Mammary epithelial cell (primary cell): ENCODE measurements at places on chromosomes 12 and 14.
A peak's percentile ranks its signal among the peaks of the same experiment; 100 is the strongest.

DNA sequence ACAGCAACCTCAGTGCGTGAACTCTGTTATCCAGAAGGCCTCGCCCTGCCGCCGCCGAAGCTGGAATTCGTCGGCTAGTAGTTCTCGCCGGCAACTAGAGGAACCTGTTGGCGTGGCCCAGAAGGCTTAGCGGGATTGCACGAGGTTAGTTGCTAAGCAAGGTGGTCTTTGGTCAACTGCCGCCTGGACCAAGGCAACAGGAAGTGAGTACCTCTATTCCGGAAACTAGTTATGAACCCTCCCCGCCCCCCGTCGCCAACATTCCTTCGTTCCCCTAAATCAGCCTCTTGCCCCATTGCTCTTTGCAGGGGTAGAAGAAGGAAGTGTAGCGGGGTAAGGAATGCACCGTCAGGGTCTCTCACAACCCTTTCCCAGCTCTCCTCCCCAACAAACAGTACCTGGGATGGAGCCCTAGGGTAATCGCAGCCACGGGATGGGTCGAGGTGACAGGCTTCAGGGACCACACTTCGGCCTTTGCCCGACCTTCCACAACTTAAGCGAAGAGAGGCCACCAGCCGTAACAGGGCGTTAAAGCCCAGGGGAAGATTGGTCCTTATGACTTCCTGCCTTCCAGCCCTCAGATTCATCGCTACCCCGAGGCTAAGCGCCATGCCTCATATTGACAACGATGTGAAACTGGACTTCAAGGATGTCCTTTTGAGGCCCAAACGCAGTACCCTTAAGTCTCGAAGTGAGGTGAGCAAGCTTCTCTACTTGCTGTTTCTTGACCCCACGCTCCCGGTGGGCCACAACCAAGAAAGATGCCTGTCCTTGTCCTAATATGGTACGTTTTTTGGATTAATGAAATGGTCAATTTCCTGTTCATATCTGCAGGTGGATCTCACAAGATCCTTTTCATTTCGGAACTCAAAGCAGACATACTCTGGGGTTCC, at the start of gene GMPR2:
Gene GMPR2, plus strand, starts transcription at position 285 of the 893 bp plus-strand sequence. Its CDS starts 325 bp downstream, at position 610.
- DNase-seq = no peak

DNA sequence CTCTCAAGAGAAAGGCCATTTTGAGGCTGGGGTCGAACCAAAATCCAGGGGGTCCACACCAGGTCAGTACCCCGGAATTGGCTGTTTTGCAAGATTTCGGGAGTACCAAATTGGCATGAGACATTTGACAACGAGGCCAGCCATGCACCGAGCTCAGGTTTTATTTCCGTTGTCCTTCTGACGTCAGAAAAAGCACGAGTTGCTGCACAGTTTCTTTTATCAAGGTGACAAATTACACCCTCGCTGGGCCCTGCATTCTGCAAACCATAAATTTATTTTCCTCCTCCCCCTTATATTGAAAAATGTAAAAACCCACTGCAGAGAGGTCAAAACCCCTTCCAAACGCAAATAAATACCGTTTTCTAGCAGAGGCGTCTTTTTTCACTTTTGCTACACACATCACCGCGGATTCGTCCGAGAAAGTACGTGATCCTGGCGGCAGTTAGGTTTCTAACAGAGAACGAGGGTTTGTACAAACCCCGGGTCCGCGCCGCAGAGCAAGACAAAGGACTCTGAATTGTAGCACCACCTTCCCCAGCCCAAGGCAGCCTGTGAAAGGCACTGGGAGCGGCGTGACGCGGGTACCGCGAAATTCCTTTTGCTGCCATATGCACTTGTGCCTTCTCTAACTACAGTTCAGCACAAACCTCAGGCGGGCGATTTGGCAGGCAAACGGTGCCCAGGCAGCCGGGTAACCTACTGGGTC, 1.8 kb downstream of the SLC38A1 start:
- DNase-seq = peak; percentile 51

GRCh38 chr12:13211859-13212664, 15.5 kb downstream of the EMP1 start:
- no peak for DNase-seq

DNA sequence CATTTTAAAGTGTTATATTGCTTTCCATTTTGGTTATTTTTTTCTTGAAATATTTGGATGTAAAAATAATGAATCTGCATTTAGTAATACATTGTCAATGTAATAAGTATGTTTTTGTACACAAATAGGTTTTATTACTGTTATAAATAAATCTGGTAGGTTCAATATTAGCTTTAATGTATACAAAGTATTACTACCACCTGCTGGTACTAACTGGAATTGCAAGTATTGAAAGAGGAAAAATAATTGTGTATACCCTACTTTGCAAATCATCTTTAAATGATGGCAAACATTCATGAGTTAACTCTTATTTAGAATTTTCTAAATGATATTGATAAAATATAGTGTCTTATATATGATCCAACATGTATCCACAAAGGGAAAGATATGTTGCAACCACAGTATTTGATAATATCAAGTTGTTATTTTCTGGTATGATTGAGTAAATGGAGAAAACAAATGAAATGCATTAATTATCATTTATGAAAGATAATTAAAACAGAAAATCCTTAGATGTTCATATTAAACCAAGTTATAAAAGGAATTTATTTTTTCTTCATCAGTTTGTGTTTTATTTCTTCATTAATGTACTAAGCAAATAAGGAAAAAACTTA, 3.2 kb downstream of the OR4K2 start:
- DNase-seq = peak; percentile 12

GRCh38 chr14:52073251-52073650, 4.4 kb upstream of the NID2 start:
- DNase-seq = no peak

DNA sequence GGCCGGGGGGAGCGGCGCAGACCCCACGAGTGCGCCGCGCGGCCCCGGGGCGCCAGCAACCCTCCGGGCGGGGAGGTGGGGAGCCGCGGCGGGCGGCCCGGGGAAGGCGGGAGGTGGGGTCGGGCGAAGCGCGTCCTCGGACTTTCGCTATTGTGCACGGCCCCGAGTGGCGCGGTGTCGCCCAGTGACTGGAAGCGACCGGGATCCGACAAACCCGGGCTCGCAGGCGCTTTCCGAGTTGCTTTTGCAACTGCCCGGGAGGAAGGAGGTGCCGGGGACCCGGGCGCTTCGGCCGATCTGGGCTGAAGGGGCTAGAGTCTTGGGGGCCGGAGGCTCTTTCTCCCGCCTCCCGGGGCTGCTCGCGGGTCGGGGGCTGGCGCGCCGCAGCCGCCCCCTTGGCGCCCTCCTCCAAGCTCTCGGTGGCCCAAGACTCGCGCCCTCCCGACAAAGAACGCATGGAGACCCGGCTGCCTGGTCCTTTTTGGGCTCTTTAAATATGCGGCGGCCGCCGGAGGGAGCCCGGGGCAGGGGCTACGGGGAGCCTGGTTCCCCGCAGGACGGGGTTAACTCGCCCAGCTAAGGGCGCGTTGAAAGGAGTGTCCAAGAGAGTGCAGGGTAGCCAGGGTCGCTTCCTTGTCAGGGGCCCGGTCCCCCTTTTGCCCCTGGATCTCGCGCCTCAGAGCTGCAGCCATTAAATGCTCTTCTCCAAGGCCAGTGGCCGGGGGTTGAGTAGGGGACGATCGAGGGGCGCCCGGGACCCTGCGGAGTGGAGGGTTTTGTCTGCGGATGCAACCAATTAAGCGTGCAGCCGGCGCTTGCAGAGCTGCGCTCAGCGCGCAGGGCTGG, 1.4 kb downstream of the HMGA2 start:
- DNase-seq = no peak

GRCh38 chr14:52883658-52884057, 67.2 kb downstream of the FERMT2 start:
- no peak for DNase-seq

DNA sequence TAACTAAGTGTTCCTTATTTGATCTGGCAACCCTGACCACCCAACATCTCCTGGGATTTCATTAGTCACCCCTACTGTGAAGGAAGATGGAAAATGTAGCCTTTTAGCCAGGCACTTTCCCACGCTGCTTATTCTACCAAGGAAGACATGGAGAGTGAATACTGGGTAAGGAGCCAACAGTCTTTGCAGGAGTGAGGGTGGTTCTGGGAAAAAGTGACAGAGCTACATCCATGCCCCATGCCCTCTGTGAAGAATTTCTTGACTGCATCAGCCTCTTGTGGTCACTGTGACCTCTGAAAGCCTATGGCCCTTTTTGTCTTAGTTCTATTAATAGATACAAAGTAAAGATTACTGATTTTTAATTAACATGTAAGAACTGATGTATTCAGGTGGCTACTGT, 196.0 kb upstream of the EEA1 start:
- DNase-seq = no peak

DNA sequence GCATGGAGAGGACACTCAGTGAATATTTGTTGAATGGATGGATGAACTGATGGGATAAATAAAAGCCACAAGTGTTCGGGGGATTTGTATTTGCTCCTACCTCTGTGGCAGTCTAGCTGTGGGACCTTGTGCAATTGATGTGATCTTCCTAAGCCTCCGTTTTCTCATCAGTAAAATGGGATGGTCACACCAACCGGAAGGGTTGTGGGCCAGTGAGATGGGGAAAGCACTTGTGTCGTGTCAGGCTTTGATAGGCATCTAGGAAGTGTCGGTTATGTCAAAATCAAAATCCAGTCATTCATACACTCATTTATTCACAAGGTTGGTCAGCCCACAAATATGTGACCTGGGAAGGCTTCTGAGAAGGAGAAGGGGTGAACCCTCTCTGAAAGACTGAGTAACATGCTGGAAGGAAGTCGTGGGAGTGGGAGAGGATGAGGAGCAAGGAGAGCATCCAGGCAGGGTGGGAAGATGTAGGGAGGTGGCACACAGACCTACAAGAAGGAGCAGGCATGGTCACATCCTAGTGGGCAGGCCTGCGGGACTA, 7.8 kb upstream of the SERPINA9 start:
- DNase-seq = peak; percentile 83

GRCh38 chr12:130955238-130955816, 1.6 kb downstream of the ADGRD1 start:
- no peak for DNase-seq

- DNase-seq = no peak
Observed at GRCh38 chr12:84551373-84551772, 361.2 kb downstream of the SLC6A15 start.

GRCh38 chr12:86349196-86349595, 93.0 kb upstream of the MGAT4C start:
- no peak for DNase-seq

DNA sequence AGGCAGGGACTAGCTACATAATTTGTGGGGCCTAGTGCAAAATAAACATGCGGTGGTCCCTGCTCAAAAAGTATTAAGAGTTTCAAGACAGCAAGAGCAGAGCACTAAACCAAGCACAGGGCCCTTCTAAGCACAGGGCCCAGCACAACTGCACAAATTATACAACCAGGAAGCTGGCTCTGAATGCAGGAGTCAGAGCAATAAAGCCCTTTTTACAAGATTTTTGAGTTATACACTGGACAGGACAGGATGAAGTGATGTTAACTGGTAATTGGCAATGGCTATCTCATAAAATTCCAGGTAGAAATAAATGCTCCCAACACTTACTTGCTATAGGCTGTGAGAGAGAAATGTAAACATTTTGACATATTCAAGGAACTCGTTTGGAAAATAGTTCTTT, 86.2 kb upstream of the GPHB5 start:
- no peak for DNase-seq

DNA sequence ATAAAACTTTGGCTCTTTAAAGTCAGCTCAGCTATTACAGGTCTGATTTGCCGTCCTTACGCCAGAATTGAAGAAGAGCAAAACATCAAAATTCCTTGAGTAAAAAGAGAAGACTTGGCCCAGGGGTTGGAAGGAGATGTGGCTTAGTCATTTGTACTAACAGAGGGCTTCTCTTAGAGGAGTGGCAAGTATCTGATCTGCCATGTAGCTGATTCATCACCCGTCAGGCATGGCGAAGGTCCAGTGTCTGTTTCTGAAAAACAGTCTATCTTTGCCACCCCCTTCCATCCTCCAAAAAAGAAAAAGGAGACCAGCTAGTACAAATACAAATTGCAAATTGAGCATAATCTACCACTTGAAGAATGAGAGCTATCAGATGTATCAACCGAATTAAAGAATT, 91.9 kb downstream of the RAD52 start:
- DNase-seq = peak; percentile 83

GRCh38 chr14:53881161-53881871, 75.3 kb downstream of the BMP4 start:
- DNase-seq = no peak

DNA sequence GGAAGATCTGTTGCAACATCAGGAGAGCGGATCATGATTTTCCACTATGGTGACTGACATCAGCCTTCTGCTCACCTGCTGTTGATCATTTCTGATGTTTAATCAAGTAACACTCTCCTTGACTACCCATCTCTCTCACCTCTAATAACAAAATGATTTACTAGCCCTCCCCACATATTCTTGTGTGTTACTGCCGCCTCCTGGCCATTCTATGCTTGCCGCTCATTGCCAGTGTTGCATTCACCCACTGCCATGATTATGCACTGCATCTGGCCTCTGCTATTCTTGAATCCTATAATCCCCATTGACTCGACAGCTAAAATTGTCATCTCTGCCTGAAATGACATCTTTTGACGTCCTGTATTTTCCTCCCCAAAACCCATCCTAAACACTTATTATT, 113.8 kb downstream of the RERGL start:
- peak; percentile 17 for DNase-seq

DNA sequence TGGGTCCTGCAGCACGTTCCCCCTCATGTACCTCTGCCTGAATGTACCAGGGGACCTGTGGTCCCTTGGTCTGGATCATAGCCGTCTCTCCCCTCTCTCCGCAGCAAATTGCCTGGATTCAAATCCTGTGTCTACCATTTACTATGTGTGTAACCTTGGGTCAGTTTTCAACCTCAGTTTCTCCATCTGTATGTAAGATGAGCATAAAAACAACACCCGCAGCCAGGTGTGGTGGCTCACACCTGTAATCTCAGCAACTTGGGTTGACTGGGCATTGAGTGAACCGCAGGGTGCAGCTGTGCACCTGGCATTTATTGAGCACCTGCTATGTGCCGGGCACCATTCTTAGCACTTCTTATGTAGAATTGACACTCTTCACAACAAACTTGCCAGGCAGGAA, 14.1 kb downstream of the CYP46A1 start:
- no peak for DNase-seq

- DNase-seq = peak; percentile 55
Observed at GRCh38 chr12:19186722-19187661, 57.5 kb downstream of the PLEKHA5 start.

GRCh38 chr12:49059299-49060171, 1.1 kb downstream of the KMT2D start:
- peak; percentile 9 for DNase-seq

- DNase-seq = no peak
Observed at GRCh38 chr12:32089156-32089555, 17.5 kb upstream of the BICD1 start.

DNA sequence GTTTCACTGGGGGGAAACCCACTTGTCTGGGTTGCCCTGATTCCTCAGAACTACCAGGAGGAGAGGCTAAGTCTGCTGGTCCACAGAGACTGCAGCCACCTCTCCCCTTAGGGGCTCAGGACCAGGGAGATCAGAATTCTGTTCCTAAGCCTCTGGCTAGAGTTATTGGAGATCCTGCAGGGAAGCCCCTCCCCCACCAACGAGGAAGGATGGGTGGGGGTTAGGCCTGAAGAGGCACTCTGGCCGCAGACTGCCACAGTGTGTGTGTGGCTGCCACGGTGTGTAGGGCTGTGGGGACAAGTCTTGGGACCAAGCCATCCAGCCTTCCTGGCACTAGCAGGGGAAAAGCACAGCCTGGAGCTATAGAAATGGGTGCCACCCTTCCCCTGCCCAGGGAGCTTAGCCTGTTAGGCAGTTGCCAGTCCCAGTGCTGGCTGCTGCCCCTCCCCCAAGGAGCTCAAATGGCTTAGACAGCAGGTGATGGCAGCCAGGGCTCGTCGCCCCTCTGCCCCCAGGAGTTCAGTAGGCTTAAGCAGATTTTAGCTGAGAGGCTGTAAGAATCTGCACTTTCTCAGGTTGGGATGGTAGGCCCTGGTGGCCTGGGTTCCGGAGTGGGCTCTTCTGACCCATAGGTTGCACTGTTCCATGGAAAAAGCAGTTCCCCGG, 107.7 kb downstream of the ERGIC2 start:
- DNase-seq = no peak
